ENCODE measurements at places on chromosomes 1 and 21.

GRCh38 chr1:29812408-29813135 is 576.2 kb downstream of the PTPRU start:
- DNase-seq, result no peak

- no peak for DNase-seq
Observed at GRCh38 chr1:203351037-203351625, at the start of gene FMOD. Gene FMOD (minus strand): TSS chr1:203351122. CDS start chr1:203348270, 2,852 bp downstream.

DNA sequence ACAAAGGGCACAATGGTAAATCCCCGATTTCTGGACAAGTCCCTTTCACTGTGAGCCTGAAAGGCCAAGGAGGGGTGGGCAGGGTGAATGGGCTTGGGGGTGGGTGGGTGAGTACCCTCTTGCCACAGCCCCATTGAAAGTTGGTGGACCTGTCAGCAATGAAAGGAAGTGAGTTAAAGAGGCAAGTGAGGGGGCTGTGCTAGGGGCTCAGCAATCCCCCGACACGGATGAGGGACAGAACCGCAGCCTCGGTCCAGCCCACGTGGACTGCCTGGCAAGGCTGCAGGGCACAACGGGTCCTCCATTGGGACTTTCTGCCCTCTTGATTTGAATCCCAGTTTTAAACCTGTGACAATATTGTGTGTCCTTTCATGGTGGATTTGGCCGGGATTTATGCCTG is 255.3 kb downstream of the FOXD2 start:
- no peak for DNase-seq

DNA sequence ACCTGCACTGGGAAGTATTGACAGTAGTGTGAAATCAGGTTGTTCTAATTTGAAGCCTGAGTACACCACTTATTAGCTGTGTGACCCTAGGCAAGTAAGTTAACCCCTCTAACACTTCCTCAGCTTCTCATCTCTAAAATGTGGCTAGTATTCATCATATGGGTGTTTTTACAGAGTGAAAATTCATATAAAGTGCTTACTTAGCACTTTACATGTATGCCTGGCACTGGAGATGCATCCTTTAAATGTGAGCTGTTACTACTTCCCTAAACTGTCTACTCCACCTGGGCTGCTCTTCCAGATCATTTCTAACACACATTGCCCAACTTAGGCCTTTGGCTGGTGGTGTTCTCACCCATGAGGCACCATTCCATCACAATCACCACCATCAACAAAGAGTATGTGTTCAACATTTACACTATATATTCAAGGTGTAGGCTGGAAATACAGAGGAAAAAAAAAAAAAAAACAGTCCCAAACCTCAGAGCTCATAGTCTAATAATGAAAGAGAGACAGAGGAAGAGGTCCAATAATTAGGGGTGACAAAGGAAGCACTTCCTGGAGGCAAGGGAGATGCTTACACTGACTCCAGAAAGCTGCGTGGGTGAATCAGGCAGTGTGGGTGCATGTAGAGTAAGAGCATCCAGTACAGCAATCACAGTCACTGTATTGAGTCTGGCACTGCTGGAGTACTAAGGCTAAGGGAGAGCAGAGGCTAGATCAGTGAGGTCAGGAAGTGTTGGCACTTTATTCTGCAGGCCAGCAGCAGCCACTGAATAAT is 3.6 kb downstream of the STX6 start:
- DNase-seq, result peak; percentile 15

- DNase-seq, result no peak
Observed at GRCh38 chr1:92968138-92969032, 7.1 kb upstream of the DIPK1A start.

GRCh38 chr1:54558434-54559030 is 10.5 kb downstream of the ACOT11 start:
- no peak for DNase-seq

DNA sequence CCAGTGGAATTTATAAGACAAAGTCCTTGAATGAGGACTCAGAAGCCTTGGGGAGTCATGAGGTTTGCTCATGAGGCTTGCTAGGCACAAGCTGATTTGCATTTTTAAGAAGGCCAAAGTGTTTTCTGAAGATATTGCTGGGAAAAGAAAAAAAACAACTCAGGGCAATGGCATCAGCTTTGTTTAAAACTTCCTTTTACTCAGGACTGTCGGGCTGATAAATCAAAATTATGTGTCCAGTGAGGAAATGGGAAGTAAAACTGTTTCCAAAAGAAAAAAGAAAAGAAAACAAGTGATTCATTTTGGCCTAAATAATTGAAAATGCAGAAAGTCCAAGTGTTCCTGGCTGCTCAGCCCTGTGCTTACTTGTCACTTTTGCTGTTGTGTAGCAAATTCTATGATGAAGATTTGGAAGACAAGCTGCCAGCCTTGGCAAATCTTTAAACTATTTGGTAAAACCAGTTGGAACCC is 282.4 kb downstream of the HLX start:
- no peak for DNase-seq

DNA sequence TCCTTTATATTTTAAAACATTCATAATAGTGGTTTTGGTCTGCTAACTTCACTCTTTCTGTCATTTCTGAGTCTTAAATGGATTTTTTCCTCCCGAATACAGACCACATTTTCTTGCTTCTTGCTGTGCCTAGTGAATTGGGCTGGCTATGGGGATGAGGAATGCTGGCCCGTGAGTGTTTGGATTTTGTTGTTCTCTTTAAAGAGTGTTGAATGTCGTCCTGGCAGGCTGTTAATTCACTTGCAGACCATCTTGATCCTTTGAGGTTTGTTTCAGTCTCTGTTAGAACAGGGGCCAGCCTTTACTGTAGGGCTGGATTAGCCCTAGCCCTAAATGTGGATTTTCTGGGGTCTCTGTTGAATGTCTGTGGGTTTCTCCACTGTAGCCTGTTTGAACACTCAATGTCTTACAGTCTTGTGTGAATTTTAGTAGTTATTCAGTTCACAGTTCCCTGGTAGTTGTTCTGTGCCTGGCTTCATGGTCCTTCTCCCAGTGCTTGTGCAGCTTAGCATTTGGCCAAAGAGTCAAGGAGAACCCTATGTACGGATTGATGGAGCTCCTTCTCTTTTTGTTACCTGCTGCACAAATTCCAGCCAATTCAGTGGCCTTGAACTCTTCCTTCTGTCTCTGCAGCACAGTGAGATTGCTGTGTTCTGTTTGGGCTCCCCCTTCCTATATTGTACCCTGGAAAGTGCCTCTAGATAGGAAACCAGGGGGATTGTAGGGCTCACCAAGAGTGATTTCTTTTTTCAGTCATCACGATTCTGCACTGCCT is 95.7 kb downstream of the DYRK1A start:
- no peak for DNase-seq

GRCh38 chr1:28578696-28579218 is 13.3 kb upstream of the RAB42 start:
- DNase-seq, result peak; percentile 39

DNA sequence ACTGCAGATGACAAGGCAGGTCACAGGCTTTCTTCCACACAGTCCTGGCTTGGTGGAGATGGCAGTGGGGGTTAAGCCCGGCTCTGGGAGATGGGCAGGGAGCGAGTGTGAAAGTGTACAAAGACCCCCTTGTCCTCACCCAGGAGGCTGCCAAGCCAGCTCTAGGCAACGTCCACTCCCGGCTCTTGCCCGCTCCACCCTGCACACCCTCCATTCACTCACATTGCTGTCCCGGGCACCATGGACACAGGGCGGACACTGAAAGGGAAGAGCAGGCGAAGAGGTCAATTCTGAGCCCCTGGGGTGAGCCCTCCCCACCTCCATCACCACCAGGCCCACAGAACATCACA is 8.9 kb downstream of the COL16A1 start:
- no peak for DNase-seq

GRCh38 chr1:112981426-112981825 is 25.4 kb upstream of the SLC16A1 start:
- no peak for DNase-seq

DNA sequence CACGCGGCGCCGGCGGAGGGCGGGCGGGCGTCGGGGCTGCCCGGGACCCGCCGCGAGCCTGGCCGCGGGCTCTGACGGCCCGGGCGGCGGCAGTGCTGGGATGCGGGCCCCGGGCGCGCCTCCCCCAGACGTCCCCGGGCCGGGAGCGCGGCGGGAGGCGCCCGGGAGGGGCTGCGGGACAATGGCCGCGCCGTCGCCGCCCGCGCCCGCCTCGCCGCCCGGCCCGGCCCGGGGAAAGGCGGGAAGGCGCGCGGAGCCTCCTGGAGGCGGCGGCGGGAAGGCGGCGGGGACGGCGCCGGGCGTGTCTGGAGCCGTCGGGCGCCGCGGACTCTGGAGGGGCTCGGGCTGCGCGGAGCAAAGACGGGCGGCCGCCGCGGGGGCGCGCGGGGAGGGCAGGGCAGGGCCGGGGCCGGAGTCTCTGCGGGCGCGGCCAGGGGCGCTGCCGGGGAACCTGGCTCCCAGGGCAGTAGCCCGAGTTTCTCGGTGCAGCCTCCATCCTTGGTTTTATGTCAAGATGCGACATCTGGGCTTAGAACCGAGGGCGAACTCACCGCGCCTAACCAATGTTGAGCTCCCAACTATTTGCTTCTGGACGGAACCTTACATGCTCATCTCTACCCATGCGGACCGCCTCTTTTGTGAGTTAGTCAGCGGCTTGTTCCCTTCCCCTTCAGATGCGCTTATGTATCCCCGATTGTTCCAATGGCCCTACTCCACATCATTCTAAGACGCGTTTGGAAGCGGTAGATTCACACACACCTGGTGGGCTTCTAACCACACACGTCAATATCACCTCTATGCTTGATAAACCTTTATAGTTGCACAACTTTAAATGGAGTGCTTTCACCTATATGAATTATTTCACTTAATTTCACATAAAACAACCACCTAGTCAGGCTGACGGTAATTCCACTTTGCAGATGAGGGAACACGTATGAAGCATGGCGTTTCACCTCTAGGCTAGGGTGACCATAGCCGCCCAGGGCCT is 651 bp downstream of the ZBTB8A start:
- no peak for DNase-seq

GRCh38 chr21:37136261-37136660 is 63.2 kb downstream of the TTC3 start:
- no peak for DNase-seq

DNA sequence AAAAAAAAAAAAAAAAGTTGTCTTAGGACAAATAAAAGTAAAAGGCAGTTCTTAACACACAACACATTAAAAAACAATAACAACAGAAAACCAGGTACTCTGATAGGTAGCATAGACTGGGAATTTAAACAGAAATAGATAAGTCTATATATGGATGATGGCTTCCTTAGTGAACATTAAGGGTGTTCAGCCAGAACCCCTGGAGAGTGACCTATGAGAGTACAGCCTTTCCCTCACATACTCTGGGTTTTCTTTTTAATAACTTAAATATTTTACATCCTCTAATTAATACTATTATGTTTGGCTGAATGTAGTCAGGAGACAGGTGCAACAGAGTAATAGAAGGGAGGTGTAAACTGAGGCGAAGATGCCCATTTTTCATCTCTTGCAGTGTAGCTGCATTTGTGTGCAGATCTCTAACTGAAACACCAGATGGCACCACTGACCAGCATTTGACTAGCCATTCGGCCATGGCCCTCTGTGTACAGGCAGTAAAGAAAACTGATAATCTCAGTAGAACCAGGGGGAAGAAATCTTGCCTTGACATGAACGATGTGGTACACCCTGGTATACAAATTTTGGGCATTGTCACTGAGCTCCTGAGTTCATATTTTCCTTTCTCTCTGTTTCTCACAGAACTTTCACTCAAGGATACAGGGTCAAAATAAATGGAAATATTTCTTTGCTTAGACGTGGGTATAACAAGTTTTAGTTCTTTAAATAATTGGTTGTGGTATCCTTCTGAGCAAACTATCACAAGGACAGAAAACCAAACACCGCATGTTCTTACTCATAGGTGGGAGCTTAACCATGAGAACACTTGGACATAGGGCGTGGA is 7.6 kb downstream of the TTF2 start:
- DNase-seq, result no peak

- no peak for DNase-seq
Observed at GRCh38 chr1:160130939-160131338, 15.4 kb downstream of the ATP1A2 start.

- DNase-seq, result no peak
Observed at GRCh38 chr1:4678066-4678717, 23.8 kb downstream of the AJAP1 start.

DNA sequence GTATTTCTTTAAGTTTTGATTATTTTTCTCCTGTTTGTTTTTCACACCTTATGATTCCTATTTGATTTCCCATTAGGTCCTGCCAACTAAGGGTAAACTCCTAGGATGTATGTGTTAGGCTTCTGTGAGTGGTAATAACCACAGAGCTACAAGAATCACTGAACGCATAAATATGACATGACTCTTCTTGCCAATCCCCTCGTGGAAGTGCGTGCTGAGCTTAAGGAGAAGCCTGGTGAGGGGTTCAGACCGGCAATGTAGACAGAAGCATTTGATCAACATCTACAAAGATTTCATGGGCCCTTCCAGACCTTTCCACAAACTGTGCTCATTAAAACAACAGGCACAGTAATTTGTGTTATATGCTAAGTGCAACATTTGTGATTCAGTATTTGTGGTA is 273.8 kb upstream of the SNX7 start:
- DNase-seq, result no peak

GRCh38 chr1:165531021-165531420 is 12.8 kb upstream of the LRRC52 start:
- no peak for DNase-seq

Data from HL-60 (cell line).